ENCODE measurements at places on chromosomes 2 and 18.

DNA sequence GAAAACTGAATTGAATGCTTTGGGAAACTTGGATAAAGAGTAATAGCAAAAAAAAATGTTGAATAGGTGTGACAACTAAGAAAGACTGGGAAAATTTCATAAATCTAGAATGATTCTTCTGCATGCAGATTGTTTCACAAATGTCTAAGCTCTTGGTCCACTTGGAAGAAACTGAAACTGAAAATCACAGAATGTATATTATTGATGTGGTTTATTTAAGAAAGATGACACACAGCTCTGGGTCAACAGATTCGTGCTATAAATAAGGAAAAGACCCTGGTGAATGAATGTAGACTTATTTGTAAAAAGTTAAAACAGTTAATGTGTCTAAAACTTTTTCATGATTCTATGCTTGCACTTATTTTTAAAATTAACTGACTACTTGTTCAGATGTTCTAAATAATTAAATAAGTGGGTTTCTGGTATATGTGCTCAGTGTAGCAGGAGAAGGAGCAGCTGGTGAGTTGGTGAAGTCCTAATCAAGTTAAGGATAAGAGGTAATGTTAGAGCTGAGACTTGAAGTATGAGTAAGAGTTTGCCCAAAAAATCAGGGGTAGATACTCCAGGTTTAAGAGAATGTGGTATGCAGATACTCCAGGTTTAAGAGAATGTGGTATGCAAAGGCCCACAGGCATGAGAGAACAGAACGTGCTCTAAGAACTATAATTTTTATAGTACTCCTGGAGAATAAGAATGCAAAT, 24.5 kb downstream of the UGP2 start:
- DNase-seq = no peak

GRCh38 chr18:58438161-58438957, 190.5 kb downstream of the ALPK2 start:
- DNase-seq = no peak

GRCh38 chr2:138760676-138761075, 19.5 kb downstream of the NXPH2 start:
- no peak for DNase-seq

DNA sequence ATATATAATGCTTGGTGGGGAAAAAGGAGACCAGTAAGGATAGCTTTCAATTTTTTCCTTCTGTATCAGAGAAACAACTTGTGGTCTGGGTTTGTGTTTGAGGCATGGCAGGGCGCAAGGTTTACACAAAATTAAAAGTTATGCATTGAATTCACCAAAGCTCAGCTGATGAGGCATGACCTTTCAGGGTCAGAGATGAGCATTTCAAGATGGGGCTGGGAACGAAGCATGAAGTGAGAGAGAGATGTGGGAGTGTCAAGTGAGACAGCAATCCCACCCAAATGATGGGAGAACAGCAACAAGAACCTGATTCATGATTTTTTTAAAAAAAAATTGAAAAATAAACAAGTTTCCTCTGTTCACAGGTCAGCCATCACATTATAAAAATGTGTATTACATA, 4.9 kb downstream of the GPR55 start:
- DNase-seq = no peak
